ENCODE measurements at places on chromosomes 2 and 18.

DNA sequence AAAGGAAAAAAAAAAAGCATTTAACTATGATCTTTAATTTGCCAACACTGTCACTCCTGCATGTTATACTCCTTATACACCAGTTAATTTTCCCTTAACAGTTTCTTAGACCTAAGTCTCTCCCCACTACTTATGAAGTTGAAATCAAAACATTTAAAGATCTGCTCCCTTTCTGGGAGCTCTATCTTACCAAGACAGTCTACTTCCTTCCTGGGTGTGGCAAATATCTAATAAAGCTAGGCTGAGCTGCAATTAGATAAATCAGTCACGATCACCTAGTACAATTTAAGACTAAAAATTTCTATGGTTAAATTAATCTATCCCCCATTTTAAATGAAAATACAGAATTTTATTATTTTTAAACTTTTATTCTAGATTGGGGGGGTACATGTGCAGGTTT lies 33.4 kb downstream of the PUM2 start:
- no peak for DNase-seq

DNA sequence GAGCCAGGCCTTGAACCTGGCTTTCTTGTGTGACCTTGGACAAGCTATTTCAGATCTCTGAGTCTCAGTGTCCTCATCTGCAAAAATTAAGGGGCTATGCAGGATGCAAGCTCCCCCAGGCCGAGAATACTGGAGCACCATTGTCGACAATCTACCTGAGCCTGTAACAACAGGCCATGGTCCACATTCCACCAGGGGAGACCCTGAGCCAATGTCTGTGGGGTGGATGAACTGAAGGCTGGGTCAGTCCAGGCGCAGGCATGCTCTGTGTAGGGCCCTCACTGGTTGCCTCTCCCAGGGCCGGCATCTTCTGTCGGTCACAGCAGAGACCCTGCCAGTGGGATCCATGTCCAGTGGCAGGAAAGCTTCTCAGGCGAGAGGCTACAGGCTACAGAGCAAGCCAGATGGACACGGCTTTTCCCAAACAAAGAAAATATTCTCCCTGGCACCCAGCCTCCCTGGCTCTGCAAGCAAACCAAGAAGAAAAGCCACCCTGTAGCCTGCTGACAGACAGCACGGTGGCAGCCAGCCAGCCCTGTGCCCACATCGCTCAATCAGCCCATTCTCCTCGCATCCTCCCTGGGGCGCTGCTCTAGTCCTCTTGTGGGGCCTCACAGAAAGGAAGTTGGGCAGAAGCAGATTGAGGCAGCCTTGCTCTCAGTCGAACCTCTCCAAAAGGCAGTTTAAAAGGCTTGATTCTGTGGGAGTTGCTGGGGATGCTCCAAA lies 48.7 kb upstream of the FZD7 start:
- no peak for DNase-seq

DNA sequence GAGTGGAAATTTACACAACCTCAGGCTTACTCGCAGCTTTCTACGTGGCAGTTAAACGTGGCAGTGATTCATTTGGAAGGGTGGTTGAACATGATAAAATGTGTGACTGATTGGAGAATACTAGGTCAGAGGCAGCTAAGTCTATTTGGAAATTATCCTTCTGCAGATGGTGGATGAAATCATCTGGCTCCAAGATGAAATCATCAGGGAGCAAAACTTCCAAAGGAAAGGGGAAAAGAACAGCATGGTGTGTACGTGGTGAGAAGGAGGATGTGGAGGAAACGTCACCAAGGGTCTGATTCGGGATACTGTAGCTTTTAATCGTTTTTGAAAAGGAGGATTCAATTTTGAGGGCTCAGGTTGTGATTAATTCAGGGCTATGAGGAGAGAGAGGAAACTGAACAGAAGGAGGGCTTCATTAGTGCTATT lies 47.9 kb downstream of the COL3A1 start:
- DNase-seq: no peak

DNA sequence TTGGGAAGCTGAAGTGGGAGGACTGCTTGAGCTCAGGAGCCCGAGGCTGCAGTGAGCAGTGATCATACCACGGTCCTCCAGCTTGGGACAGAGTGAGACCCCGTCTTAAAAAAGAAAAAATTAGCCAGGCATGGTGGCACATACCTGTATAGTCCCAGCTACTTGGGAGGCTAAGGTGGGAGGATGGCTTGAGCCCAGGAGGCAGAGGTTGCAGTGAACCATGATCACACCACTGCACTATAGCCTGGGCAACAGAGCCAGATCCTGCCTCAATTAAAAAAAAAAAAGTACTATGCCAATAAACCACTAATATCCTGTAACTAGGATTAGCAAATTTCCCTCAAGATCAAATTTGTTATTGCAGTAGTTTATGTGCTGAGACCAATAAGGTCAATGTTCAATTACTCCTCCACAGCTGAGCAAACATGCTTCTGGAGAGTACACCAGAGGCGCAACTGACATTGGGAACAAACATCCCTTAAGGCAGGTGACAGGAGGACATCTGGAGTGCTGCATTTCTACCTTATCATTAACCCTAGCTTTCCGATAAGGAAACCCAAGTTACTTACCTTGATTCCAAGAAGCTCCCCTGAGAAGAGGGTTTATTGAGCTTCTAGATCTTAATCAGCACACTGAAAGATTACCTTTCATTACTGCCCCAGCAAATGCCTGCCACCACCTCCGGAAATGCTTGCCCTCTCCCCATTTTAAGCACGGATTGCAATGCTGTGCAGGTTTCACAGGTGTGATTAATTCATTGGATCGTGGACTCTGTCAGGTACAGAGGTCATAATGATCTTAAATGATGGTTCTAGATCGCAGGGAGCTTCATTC lies 26.2 kb downstream of the MGAT4A start:
- no peak for DNase-seq

- no peak for DNase-seq
These were observed 70.5 kb upstream of the NT5C1B start for GRCh38 chr2:18659915-18660314.

- DNase-seq: no peak
These were observed 32.8 kb upstream of the TANC1 start for GRCh38 chr2:158935617-158936016.

GRCh38 chr2:237199082-237199481 lies 113.4 kb downstream of the COPS8 start:
- DNase-seq: no peak

DNA sequence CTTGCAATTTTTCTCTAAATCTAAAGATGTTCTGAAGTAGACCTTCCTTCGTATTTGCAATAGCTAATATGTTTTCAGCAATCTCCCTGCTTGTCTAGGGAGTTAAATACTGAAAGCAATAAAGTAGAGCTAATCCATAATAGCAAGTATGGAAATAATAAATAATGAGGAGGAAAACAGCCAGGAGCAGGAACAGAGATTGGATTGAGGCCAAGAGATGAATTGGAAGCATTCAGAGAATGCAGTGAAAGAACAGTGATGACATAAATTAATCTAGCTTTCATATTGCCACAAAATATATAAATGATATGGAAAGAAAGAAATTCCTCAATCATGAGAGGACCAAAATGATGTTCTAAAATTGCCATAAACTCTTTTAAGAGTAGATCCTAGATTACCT lies 679.7 kb downstream of the METTL4 start:
- DNase-seq: no peak

DNA sequence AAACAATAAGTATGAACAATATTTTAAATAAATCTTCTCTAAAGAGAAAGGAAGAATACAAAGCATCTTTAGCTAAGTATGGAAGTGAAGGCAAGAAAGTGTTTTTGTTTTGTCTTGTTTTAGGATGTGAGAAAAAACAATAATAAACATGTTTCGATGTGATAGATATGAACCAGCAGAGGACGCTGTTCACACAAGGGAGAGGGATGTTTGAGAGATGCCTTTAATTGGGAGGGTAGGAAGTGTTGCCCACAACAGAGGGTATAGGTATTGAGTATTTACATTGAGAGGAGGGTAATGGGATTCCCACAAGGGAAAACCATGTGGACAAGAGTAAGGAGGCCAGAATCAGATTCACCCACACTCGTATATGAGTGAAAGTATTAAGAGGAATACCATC lies 55.1 kb downstream of the CDH19 start:
- DNase-seq: no peak

DNA sequence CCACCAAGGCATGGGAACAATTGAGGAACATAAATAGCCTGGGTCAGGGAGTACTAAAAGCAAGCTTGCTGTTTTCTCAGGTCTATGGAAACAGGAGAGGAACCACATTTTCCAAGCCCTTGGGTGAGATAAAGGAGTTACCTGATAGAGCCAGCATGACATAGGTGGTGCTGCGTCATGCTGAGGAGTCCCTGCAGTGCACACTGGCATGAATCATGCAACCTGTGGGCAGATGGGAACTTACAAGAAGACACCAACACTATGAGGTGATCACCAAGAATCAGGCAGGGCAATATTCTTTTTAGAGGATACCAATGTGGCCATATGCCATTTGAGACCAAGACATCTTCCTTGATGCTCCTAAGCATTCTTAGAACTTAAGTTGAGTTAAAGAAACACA lies 531.8 kb downstream of the ZEB2 start:
- no peak for DNase-seq

DNA sequence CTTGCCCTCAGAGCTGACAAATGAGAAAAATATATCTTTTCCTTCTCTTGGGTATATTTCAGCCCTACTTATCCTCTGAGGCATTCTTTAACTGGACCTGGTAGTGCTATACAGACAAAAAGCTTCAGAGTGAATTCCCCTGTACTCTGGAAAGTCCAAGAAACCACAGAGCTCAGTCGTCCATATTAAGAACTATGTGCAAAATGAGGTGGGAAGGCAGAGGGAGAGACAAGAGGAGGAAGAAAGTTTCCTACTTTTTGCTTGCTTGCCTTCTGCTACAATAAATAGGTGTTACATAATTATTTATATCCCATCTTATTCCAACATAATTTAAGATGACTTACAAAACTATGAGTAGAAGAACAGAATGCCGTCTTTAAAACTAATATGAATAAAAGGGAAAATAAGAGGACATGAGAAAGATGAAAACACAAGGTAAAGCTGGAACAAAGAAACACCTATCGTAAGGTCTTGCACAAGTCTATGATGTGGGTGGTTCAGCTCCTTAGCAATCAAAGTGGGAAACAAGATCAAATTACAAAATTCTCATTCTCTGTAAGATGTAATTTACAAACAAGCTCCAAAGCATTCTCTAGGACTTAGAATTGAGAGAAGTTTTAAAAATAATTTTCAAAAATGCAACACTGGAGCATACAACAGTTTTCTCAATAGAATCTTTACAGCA lies 97.9 kb downstream of the BAZ2B start:
- no peak for DNase-seq

DNA sequence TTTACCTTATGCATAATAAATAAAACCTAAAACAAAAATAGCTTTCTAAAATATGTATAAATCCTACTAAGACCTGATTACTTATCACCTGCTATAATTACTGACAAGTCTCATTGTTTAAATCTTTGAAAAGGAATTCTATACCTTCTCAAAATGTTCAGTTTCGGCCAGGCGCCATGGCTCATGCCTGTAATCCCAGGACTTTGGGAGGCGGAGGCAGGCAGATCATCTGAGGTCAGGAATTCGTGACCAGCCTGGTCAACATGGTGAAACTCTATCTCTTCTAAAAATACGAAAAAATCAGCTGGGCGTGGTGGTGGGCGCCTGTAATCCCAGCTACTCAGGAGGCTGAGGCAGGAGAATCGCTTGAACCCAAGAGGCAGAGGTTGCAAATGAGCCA lies 58.1 kb downstream of the RELCH start:
- no peak for DNase-seq

- no peak for DNase-seq
These were observed 550.7 kb downstream of the RIT2 start for GRCh38 chr18:42564761-42565160.

DNA sequence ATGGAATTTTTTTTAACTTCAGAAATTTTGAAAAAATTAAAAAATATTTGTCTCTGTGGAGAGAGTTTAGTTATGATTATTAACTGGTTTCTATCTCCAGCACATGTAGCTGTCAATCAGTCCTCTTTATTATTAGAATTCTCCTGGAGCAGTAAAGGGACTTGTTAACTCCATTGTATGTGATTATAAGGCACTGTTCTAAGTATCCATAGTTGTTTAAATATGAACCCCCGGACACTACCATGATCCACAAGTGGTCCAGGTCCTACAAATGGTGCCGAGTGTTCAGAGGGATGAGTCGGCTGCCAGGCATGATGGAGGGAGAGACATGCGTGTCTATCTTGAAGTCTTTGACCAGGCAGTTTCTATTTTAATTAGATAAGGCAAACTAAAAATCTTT lies 492 bp downstream of the CHRNA1 start:
- no peak for DNase-seq
